Nucleus accumbens (tissue), 56 donors: ENCODE measurements at places on chromosomes 12 and 14.
A peak's percentile ranks its signal among the peaks of the same experiment; 100 is the strongest.

DNA sequence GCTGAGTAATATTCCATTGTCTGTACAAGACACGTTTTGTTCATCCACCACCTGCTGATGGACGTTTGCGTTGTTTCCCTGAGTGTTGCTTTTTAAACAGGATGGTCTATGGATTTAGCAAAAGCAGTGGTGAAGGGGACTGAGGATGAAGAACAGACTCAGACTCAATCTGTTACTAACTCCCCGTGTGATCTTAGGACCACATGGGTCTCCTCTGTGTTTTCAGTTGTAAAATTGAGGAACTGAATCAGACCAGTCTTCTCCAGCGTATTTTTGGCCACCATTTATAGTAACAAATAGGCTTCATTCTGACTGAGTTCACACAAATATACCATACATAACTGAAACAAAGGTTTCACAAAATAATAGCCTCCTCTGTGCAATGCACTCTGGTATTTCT lies 85.6 kb downstream of the FOXN3 start:
- DNase-seq, result no peak

DNA sequence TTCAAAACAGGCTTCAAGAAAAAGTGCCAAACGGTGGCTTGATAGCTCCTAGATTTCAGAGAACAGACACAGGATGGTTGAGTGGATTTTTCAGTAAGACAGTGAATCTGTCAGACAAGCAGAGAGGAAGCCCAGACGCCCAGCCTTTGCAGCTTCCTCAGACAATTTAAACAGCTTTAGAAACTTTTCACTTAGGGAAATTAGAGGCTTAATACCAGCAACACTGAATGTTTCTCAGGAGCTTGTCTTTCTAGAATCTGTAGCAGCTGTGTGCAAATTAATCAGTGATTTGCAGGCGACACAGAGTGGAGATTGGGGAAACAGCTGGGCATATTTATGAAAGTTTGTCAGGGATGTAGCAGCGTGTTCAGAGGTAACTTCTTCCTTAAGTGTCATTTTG lies 362.1 kb downstream of the GALC start:
- no peak for DNase-seq

DNA sequence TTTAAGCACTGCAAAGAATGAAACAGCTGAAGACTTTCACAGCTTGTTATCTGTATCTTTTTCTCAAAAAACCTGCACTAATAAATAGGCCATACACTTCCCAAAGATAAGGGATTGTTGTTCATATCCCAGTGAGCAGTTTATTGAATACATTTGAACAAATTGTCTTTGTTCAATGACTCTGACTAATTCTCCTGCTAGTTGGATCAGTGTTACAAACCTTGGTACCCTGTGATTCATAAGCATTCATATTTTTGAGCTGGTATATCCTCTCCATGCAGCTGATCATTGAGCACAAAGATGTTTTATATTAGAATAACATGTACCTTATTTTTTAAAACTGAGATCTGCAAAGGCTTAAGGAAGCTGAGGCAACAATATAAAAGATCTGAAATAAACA lies 58.9 kb upstream of the FSCB start:
- DNase-seq, result no peak

GRCh38 chr12:100069795-100070194 lies 72.9 kb downstream of the BLTP3B start:
- no peak for DNase-seq

- no peak for DNase-seq
Observed at GRCh38 chr14:78157494-78158437, 12.4 kb upstream of the NRXN3 start.

- DNase-seq, result no peak
Observed at GRCh38 chr14:22580625-22581024, 8.4 kb downstream of the DAD1 start.

- no peak for DNase-seq
Observed at GRCh38 chr12:114638790-114639435, 45.1 kb downstream of the TBX3 start.

DNA sequence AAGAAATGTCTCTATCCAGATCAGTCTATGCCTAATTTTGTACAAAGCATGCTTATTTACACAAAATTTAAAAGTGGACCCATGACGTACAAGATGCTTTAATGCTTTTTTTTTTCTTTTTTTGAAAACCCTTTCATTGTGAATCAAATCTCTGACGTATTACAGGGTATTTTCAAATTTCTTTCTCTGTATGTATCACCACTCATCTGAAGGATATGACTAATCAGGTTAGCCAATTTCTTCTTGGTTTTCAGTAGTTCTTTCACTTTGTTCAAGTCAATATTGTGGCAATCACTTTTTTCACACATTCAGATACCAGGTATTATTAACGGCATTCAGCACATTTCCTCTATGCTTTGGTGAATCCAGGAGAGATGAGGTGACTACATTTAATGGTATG lies 685.3 kb downstream of the TRHDE start:
- DNase-seq, result no peak

- no peak for DNase-seq
Observed at GRCh38 chr12:32070370-32070769, 36.3 kb upstream of the BICD1 start.

DNA sequence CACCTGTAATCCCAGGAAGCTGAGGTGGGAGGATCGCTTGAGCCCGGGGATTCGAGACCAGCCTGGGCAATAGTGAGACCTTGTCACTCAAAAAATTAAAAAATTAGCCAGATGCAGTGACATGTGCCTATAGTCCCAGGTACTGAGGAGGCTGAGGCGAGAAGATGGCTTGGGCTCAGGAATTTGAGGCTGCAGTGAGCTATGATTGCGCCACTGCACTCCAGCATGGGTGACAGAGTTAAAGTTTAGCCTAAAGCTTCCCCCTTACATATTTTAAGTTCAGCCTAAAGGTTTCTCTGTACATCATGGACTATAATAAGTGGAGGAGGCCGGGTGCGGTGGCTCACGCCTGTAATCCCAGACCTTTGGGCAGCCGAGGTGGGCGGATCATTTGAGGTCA lies 70.1 kb downstream of the SPRING1 start:
- DNase-seq, result no peak

GRCh38 chr12:49019443-49020324 lies 1.1 kb upstream of the PRKAG1 start:
- DNase-seq, result no peak

DNA sequence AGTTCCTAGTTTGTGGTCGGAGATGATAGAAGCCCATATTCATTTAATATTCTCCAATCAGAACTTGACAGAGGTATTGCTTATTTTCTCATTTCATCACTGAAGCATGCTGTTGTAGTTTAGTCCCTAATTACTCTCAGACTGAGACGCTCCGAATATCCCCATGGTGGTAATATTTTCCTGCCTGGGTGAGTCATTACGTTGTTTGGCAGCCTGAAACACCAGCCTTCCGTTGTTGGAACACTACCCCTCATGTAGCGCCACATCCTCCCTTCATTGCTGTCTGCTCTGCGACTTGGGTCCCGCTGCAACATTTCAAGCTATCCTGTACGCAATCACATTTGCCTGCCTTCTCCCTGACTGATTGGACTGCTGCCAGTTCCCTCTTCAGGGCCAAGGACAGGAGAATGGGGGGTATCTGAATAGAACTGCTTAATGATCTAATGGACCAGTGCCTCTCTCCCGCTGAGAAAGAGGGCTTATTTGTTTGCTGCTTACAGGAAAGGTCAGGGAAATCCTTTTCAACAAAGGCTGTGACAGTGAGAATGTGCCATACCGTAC lies 369.1 kb downstream of the NPAS3 start:
- peak; percentile 6 for DNase-seq

GRCh38 chr14:75969126-75969525 lies 12.7 kb downstream of the TGFB3 start:
- DNase-seq, result no peak

- DNase-seq, result no peak
Observed at GRCh38 chr12:96249196-96250118, 55.3 kb downstream of the ELK3 start.

- no peak for DNase-seq
Observed at GRCh38 chr14:78319406-78319805, 149.2 kb downstream of the NRXN3 start.

DNA sequence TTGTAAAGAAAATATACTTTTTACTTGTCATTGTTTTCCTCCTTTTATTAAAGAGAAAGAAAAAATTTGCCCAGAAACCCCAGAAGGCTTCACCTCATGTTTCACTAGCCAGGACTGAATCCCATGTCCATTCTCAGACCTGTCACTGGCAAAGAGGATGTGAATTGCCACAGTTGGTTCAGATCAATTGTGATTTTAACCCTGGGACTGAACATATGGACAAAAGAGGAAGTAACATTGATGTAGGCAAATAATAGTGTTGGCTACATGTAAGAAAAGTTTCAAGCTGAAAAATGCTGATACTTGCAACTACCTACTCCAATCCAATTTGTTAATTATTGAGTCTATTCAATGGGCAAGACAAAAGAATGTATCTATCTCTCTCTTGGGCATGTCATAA lies 8.6 kb upstream of the CCDC196 start:
- DNase-seq, result no peak
